ENCODE measurements at places on chromosomes 16 and 17. TPM values are rescaled to one million over a fixed set of nuclear protein-coding genes. Genes with fewer than 3 reads are reported as not detected.

DNA sequence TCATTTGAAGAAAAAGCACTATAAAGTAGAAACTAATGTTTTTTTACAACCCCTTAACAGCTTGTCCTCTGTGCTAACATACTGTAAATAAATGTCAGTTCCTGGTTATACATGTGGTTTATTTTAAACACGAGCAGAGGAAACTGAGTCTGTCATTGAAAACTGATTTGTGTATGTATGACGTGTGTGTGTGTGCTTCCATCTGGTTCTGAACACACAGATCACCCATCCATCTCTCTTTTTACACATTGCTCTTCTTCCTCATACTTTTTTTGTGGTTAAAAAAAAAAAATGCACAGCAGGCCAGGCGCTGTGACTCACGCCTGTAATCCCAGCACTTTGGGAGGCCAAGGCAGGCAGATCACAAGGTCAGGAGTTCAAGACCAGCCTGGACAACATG lies 49.5 kb downstream of the ZNF423 start:
- no peak for DNase-seq

The ADCY9 gene
- total RNA-seq, result 4.2 TPM

DNA sequence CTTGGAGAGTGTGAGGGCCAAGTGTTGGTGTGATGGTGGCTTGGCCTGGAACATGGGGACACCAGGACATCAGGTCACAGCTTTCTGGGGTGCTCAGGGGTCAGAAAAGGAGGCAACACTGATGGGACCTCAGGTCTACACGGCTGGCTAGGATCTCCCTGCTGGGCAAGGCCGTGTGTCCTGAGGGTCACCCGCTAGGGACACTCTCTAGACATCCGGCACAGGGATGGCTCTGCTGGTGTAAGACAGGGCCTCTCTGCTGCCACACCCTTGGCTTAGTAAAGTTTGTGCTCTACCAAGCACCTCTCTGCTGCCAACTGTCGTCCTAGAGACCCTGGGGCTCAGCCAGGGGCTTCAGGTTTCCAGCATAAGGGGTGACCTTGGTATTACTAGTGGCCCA lies 16.3 kb downstream of the SLC13A5 start:
- DNase-seq, result no peak

DNA sequence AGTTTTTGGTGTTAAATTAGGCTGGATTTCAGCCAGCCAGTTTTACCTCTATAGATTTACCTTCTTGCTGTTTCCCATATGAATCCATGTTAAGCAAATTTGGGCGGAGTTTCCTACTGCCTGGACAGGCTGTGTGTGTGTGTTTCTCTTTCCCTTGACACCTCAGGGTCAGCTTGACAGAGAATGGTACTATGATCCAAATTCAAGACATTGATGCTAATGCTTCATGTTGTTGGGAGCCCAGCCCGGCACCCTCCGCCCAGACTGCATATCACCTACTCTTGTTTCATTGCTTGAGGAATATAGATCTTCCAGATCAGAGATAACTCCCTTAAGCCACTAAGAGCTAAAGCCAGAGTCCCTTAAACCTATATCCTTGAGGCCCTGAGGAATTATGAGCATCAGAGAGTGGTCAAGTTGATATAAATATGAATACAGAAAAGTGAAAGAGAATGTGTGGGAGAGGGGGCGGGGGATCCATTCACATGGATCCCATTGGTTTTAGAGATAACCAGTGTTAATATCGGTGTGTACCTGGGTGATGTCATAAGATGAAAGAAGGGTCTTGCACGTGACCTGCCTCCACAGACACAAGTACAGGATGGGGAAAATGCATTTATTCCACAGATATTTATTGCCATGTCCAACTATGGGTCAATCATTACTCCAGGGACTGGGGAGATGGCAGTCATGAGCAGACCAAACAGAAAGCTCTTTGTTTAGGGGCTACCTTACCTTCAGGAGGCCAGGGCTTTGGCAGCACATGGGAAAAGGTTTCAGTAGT lies 69.7 kb downstream of the WIPI1 start:
- no peak for DNase-seq

DNA sequence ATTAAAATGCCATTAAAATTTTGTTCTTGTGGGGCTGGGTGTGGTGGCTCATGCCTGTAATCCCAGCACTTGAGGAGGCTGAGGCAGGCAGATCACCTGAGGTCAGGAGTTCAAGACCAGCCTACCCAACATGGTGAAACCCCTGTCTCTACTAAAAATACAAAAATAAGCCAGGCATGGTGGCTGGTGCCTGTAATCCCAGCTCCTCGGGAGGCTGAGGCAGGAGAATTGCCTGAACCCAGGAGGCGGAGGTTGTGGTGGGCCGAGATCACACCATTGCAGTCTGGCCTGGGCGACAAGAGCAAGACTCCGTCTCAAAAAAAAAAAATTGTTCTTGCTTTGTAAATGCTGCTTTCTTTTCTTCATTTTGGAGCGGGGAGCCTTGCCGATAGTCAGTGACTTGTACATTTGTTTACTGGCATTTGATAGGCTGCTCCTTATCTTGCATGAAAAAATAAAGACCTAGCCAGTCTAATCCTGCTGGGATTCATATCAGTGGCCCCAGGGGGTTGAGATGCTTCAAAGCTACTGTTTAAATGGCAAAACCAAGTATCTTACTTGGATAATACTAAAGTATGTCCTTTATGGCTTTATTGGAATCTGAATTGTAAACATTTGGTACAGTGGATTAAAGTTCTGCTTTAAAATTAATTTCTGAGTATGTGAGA lies 3.3 kb upstream of the CLTC start:
- no peak for DNase-seq
